AML-193 (cell line): ENCODE measurements at places on chromosomes 11 and 22.

- no peak for DNase-seq
Measured at GRCh38 chr22:39675947-39676346, 105.4 kb downstream of the CACNA1I start.

GRCh38 chr22:30393322-30393680 is 3.5 kb upstream of the SEC14L2 start:
- no peak for DNase-seq

GRCh38 chr11:36374726-36375125 is 78.6 kb downstream of the PRR5L start:
- no peak for DNase-seq

DNA sequence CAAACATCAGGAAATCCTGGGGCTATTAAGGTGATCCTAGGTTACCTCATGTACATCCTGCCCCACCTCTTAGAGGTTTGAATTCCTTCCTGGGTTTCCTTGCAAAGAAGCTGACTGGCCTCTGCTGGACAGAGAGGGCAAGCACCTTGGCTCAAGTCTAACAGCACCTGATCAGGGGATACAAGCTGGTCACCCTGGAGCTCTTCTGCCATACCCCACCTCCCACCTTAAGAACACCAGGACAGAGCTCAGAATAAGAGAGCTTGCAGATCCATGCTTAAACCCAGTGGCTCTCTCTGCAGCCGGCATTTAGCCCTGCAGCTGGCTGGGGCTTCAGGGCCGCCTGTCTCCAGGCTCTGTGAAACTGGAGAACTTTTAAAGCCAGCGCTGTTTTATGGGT is 386.6 kb upstream of the NARS2 start:
- no peak for DNase-seq

GRCh38 chr11:118447423-118447822 is 11.1 kb downstream of the KMT2A start:
- no peak for DNase-seq

- DNase-seq, result no peak
Measured at GRCh38 chr11:99592266-99592665, 571.5 kb downstream of the CNTN5 start.

- DNase-seq, result no peak
Measured at GRCh38 chr11:109586789-109587188, 164.8 kb downstream of the C11orf87 start.

- no peak for DNase-seq
Measured at GRCh38 chr11:126965331-126965730, 35.2 kb downstream of the KIRREL3 start.

- no peak for DNase-seq
Measured at GRCh38 chr22:19412478-19412877, 19.1 kb downstream of the HIRA start.

DNA sequence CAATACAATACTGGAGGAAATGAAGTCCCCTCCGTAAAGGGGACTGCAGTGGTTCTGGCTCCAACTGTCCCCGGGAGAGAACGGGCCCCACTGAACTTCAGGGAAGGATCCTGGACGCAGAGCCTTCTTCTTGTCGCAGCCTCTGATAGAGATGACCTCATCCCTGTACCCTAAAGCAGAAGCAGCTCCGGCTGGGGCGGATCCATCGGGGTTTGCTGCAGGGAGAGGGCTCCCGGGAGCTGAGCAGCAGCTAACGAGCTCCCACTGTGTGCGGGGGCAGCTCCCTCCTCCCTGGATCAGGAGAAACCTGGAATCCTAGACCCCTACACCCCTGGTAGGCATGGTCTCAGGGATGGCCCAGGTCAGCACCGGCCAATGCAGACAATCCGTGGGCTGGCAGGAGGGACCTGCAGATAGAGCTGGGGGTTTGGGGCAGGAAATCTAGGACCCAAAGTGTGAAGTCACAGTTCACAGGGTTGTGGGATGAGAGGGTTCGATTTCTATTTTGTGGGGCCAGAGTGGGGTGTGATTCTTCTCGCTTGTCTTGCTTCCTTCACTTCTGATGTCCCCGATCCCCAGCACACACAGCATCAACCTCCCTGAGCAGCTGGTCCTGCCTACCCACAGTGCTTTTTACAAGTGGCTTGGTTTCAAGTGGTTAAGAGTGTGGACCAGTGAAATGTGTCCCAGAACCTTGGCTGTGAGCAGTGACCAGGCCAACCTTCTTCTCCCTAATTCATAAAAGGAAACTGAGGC is 12.9 kb downstream of the KIAA0930 start:
- DNase-seq, result no peak

- no peak for DNase-seq
Measured at GRCh38 chr22:48104766-48105165, 1342.3 kb downstream of the TBC1D22A start.

- no peak for DNase-seq
Measured at GRCh38 chr11:68449951-68450350, 10.6 kb upstream of the PPP6R3 start.

DNA sequence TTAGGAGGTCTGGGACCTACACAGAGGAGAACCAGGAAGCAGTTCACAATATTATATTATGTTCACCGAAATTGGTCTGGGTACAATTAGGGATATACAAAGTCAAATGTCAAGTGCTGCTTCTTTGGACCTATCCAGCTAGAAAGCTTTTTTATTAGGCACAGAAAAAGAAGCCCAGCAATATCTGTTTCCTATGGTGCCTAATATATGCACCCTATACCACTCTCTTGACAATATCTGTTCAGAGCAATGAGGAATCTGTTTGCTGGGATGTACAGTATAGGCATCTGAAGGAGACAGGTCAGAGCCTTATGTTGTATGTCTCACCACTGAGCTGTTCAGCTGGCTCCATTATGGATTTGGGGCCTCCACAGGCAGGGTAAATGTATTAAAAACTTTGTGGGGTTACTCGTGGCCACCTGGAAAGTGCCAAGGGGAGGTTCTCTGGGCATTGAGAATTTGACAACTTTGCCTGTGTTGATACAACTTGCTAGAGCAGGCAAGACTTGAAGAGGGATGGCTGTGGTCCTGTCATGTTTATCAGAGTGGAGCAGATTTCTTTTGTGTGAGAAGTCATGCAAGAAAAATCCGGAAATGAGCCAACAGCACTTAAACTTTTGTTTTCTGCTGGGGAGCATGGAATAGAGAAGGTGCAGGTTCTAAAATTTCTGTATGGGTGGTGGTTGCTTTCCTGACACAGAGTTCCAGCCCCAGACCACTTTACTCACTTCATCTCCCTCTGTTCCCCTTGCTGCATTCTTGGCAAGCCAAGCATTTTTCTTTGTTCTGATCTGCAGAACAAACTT is 10.1 kb downstream of the STIM1 start:
- no peak for DNase-seq

DNA sequence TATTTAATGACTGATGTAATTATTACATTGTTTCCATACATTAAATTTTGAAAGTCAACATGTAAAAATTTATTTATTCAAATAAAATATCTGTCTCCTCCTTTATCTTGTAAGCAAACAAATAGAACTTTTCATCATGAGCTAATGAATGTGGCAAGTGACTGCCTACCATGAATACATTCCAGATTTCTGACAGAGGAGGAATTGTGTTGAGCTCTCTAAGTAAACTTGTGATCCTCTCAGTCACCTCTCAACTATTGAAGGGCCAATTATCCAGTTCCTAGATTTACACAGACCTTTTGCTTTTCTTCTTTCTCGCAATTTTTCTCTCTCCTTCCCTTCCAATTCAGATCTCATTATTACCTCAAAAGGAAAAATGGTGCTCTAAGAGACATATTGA is 21.5 kb downstream of the PRRG4 start:
- DNase-seq, result no peak

GRCh38 chr11:69855421-69855820 is 36.2 kb upstream of the FGF3 start:
- DNase-seq, result no peak

DNA sequence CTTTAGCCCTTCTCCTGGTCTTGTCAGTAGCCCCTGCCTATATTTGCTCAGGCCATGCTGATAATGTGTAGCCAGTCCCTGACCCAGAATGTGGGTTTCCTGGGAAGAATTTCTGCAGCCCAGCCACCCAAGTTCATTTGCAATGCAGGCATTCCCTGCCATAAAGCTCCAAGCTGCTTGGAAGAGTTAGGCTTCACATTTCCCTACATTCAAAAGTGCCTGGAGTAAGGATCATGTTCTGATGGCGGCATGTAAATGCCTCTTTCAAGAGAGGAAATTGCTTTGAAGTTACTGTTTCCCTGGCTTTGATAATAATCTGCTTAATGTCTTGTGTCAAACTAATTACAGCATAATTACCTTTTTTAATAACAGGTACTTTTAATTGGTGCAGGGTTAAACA is 266.1 kb downstream of the MIAT start:
- no peak for DNase-seq

DNA sequence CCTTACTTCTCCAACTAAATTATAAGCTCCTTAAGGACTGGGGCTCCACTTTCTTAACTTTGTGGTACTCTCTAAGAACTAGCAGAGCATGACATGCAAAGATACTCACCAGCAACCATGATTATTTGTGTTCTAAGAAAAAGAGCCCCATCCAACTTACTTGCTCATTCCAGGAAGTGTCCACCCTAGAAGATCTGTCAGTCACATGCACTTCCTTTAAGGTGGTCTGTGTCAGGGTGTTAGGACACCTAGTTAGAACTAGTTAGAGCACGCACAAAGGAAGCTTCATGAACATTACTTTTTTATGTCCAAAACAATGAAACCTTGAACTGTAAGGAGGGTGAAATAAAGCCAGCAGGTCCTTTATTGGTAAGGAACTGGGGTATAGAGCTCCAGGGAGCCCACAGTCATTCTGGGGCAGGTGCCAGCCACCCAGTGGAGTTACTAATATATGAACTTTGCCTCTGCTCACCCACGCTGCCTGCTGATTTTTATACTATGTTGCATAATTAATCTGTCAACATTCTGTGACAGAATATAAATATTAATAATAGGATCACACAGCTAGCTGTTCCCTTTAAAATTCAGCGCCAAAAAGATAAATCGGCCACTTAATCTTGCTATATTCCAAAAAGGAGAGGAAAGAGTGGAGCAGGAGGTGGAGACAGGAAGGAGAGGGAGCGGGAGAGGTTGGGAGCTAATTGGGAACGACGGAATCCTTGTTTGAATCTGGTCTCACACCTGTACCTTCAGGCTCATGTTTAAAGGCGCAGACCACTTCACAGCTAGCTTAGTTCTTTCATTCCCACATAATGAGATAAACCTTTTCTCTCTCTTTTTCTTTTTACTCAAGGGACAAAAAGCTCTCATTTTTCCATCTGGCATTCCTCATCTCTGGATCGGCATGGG is 755.0 kb downstream of the OPCML start:
- no peak for DNase-seq

DNA sequence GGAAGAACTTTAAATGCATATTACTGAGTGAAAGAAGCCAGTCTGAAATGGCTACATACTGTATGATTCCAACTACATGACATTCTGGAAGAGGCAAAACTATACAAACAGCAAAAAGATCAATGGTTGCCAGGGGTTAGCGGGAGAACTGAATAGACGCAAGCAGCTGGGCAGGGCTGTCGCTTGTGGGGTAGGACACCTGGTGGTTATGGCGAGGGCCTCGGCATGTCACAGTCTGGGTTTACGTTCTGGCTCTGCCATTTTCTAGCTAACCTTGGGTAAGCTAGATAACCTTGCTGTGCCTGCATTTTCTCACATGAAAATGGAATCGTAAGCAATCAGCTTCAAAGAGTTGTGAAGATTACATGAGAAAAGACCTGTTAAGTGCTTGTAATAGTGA is 55.2 kb upstream of the SYT13 start:
- DNase-seq, result no peak

GRCh38 chr11:25734591-25735211 is 597.2 kb upstream of the ANO3 start:
- peak; percentile 24 for DNase-seq

GRCh38 chr11:67611165-67611564 is 4.4 kb downstream of the NDUFV1 start:
- DNase-seq, result no peak

- DNase-seq, result no peak
Measured at GRCh38 chr11:79362821-79363220, 78.0 kb downstream of the TENM4 start.

DNA sequence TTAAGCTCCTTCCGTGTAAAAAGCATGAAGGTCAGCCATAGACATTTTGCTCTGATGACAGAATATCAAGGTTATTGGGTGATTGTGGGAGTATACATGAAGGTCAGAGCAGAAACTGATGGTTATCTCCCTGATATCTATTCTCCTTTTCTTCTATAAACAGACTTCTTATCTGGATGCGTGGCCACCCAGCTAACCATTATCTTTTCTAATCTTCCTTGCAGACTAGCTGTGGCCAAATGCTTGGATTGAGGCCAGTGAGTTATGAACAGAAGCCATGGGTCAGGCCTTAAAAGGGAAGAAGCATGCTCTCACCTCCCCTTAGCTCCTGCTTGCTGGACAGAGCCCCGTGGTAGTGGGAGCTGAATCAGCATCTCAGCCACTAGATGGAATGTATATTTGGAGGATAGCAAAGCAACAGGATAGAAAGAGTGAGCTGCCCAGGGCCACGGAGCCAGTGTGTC is 31.3 kb upstream of the LRRC55 start:
- DNase-seq, result no peak

- DNase-seq, result no peak
Measured at GRCh38 chr11:20464518-20464917, 77.0 kb downstream of the PRMT3 start.

- no peak for DNase-seq
Measured at GRCh38 chr11:21582791-21583190, 610.1 kb upstream of the ANO5 start.

DNA sequence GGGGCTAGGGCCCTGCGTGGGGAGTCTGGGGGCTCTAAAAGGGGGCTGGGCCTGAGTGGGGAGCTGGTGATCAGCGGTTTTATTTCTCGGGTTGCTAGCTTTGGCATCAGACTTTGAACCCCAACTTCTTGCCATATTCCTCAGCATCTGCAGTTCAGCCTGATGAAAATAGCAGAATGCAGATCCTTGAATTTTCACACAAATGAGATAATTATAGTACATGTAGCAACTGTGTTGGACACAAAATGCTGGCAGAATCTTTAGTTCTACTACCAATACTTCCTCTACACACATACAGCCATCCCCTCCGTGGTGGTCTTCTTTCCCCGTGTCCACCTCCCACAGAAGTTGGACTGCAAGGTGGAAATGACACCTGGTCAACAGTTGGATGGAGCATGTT is 1.5 kb downstream of the ZC3H7B start:
- DNase-seq, result no peak

GRCh38 chr22:35627267-35628041 is 10.3 kb upstream of the MB start:
- peak; percentile 65 for DNase-seq

GRCh38 chr22:25475257-25476022 is 89.0 kb upstream of the GRK3 start:
- DNase-seq, result no peak

DNA sequence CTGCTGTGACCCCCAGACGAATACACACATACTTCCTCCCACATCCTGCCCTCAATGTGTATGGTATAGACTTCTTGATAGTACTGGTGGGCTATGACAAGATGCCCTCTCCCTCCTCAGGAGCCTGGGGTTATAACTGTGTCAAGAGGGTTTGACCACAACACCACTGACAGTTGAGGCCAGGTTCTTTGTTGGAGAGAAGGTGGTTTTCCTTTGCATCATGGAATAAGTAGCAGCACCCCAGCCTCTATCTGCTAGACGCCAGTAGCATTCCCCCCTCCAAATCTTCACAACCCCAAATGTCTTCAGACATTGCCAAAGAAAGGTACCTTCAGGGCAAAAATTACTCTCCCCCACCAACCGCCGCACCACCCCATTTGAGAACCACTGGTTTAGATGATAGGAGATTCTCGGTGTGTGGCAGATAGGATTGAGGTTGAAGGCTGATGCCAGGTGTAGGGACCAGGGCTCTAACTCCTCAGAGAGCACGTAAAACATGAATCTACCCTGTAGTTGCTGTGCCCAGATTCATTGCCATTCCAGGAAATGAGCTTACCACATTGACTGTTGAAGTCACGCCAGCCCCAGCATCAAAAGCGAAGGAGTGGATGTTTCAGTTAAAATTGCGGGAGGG is 5.5 kb upstream of the MYO18B start:
- DNase-seq, result no peak
